Stimulated activated CD4-positive, alpha-beta T cell treated with anti-CD3 and anti-CD28 coated beads, Interleukin-15, amount 100 ng/mL, for 1 hour (primary cell): ENCODE measurements at places on chromosomes 7 and 10.

DNA sequence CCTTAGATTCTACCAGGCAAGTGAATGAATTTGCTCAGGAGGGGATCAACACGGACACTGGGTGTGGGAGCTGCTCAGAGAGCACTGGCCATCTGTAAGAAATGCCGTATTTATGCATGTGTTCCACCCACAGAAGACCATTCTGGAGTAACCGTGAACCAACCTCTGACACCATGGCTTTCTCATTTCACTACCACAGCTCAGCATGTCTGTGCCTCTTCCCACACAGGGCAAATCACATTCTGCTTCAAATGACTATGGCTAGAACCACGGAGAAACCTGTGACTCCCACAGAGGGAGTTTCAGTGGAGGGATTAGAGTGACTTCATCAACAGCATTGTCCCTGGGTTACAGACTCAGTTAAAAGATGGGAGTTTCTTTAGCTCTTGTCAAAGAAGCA, 893.4 kb downstream of the XPNPEP1 start:
- DNase-seq, result no peak

DNA sequence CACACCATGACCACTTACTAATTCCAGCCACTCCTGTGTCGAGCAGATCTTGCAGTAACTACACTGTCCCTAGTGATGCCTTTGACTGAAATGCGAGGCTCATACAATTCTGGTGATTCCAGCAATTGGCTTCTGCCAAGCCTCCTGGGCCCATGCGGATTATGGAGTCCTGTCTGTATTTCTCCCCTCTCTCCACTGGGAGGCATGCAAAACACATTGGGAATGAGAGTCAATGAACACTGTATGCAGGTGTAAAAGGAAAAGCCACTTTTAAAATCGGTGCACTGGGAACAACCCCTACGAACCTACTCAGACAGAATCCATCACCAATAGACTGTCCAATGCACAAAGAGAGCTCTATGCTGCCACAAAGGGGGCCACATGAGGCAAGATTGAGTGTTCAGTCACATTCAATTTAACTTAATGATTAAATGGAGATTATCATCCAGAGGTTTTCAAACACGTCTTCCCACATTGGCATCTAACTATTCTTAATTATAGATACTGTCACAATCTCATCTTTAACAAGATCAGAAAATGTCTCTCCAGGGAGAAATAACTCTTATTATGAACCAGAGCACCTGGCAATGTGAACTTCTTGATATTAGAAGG, 550.6 kb downstream of the GLRX3 start:
- no peak for DNase-seq

GRCh38 chr7:43764039-43764761, 5.7 kb downstream of the BLVRA start:
- peak; percentile 37 for DNase-seq

DNA sequence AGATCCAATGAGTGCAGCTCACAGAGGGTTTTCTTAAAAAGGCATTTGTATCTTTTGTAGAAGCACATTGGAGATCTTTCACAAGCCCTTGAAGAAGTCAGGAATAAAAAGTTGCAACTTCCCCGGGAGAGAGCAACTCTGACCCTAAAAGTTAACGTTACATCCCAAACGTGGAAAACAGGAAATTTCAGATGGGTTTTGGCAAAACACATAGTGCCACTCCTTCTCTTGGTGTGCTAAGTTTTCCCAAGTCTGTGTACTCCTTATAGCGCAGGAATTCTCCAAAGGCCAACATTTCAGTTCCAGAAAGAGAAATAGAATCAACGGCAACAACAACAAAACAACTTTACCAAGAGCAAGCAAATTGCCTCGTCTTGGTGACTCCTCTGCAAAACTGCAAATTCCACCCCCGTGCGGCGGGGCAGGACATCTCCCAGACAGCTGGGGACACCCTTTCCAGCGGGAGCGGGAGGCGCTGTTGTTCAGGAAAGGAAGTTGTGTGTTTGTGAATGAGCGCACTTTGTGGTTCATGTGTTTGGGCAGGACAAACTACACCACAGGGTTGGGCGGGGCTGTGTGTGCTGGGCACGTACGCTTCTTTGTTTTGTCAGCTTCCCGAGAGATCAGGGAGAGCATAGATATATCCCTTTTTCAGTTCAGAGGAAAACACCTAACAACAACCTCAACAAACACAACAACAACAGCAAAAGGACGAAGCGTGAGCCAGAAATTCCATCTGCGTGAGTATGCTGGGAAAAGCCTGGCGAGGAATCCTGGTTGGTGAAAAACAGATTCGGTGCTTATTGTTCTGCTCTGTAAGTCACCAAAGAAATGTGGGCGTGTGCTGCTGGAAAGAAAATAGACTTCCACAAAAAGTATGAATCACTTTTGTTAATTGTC, 294.7 kb upstream of the PITRM1 start:
- DNase-seq, result no peak
